Activated naive CD8-positive, alpha-beta T cell treated with anti-CD3 and anti-CD28 coated beads, Interleukin-2, amount 50 U/mL, for 16 hours (primary cell): ENCODE measurements at places on chromosomes 5 and 9.

GRCh38 chr9:130990306-130990977 lies 18.5 kb upstream of the LAMC3 start:
- no peak for DNase-seq

DNA sequence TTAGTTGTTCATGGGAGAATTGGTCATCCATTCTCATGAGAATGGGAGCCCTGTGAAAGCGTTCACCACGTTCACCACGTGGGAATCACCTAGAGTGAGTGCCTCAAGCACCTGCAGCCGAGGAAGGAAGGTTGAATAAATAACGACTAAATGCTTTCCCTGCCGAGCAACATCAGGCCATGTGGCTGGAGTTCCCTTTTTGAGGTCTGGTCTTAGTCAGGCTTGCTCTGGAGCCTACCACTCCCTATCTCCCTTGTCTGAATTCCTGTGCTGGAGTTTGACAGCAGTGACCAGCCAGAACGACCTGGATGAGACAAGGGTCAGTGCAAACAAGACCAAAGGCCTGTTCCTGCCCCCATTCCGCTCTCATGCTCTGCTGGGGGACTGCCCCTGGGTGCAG lies 28.5 kb downstream of the KCNMB1 start:
- DNase-seq: no peak

GRCh38 chr5:111454198-111454622 lies 58.1 kb downstream of the STARD4 start:
- DNase-seq: no peak

DNA sequence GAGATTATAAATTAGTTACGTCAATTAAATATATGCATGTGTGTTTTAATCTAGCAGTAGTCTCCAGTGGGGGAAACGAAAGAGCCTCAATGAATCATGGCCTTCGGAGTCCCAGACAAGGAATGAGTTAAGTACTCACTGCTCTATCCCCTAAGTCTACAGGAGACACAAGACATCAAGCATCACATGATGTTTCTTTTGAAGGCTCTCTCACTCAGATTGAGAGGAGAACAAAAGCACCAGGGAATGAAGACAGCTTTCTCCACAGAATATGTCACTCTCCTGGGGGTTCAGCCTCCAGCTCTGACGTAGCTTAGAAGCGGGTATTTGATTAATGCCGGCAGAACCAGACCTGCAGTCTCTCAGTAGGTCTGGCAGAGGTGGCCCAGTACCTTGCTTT lies 381.4 kb downstream of the ACTL7B start:
- no peak for DNase-seq
